ENCODE measurements at places on chromosomes 5 and 9.

DNA sequence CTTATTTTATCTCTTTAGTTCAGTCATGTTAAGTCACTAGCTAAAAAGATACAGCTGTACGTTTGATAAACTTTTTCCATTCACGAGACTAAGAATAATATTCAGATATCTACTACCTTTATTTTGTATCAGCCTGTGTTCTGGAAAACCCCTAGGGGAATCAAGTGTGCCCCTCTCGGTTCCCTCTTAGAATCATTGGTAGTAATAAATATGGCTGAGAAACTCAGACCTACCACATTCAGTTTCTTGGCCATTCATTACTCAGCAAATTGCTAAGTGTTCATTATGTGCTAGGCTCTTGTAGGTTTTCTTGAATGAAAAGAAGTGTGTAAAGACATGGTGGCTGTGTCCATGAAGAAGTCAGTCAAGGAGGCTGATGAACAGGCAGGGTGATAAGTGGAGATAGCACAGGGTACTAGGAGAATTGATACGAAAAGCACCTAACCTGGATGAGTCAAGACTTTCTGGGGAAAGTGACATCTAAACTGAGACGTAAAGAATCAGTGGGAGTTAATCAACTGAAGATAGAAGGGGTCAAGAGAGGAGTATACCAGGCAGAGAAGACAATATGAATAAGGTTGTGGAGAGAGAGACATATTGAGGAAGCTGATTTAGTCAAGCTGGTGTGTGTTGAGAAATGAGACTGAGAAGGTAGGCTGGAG, 86.2 kb downstream of the CSNK1G3 start:
- DNase-seq, result no peak

DNA sequence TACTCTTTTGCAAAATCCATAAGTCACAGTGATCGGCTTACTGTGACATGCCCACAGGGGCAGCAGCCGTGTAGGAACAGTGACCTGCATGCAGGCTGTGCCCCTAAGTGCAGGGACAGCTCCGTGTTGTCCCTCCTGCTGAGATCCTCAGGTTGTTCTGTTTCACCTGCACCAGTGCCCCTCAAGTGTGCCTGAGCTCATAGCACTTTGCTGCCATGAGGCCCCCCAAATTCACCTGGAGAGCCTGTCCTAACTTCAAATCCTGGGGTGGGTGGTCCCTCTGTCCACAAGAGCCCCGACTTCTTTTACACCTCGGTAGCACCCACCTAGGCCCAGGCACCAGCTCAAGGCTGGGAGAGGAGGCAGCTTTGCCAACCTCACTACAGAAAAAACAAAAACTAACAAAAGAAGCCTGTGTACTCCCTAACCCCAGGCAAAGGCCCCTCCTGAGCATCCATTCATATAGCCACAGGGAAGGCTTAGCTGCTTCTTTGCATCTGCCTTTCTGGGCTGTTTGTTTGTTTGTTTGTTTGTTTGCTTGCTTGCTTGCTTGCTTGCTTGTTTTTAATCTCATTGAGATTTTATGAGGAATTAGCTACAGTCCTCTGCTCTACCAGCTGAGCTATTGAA, 214.5 kb downstream of the AUH start:
- no peak for DNase-seq

- DNase-seq, result no peak
These were observed 54.5 kb upstream of the PSD2 start for GRCh38 chr5:139740992-139741672.

GRCh38 chr9:100206899-100207298, 107.9 kb downstream of the INVS start:
- DNase-seq, result no peak

- DNase-seq, result no peak
These were observed 1.5 kb downstream of the LSM11 start for GRCh38 chr5:157745041-157745456.
